GM12892 (cell line): ENCODE measurements at places on chromosomes 7 and 10.

- no peak for DNase-seq
Observed at GRCh38 chr10:83943049-83943448, 196.3 kb upstream of the GHITM start.

DNA sequence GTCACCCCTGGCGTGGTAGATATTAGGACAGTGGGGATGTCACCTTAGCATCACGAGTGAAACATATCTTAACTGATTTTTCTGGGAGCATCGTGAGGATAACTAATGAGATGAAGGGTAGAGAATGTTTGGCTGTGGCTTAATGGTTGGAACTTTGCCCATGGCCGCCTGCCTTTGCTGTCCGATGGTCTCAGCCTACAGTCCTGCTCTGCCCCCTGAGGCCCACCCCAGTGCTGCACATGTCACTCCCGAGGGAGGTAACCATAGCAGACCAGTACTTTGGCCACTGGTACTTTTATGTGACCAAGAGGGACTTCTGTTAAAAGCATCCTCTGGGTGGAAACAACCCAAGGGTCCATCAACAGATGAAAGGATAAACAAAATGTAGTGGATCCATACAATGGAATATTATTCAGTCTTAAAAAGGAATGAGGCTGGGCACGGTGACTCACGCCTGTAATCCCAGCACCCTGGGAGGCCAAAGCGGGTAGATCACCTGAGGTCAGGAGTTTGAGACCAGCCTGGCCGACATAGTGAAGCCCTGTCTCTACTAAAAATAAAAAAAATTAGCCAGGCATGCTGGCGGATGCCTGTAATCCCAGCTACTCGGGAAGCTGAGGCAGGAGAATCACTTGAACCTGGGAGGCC, 58.4 kb downstream of the TACR2 start:
- no peak for DNase-seq

DNA sequence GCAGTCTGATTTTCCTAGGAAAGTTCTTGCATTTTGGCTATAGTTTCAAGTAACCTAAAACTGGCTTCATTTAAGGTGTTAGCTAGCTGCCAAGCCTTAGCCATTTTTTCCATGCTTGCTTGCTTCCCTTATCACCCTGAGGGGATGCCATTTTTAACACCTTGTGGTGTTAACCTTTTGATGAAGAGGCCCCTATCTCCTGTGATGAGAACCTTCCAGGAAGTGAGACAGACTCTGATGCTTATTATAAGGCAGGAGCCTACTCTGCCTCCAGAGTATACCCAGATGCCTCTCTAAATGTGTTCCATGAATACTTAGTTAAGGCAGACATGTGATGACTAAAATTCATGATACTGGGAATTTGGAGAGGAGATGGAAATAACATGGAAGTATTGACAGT, 4.9 kb upstream of the VWA2 start:
- no peak for DNase-seq

- DNase-seq, result no peak
Observed at GRCh38 chr10:7475046-7475911, 64.4 kb upstream of the SFMBT2 start.

GRCh38 chr10:5534880-5535856, 10.4 kb downstream of the CALML3 start:
- DNase-seq, result no peak

- DNase-seq, result no peak
Observed at GRCh38 chr7:68439897-68440296, 1158.4 kb upstream of the AUTS2 start.

- no peak for DNase-seq
Observed at GRCh38 chr7:17485368-17485767, 186.9 kb downstream of the AHR start.

- DNase-seq, result no peak
Observed at GRCh38 chr7:117143580-117143979, 179.3 kb downstream of the WNT2 start.

DNA sequence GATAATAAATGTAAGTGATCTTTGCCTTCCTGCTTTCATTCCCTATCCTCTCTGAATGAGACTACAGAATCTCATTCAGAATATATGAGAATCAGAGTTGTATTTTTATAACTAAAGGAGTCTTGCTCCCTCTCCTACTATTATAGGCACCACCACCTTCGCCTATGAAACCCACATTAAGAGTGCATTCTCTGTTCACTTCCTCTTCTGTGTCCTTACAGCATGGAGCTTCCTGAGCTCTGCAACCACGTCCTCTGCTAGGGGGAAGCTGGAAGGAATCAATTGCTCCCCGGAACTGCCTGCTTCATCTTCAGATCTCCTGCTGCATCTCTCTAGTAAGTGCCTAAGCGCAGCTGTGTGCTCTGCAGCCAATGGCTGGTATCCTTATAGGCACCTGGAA, 820.7 kb downstream of the GRID1 start:
- DNase-seq, result no peak

DNA sequence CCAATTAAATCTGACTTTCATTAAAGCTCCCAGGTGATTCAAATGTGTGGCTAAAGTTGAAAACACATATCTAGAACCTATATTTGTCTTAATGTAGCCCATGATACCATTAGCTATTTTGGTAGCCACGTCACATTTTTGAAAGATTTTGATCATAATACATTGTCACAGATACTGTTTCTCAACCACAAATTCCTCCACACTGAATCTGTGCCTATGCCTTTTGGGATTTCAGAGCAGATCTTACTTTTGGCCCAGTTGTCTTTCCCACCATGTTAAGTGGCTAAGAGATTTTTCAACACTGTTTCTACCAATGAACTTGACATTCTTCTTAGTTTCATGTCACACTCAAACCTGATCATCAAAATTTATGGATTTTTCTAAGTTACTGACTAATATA, 47.4 kb downstream of the CH25H start:
- DNase-seq, result no peak

GRCh38 chr10:32851301-32851700, 106.7 kb downstream of the ITGB1 start:
- no peak for DNase-seq

- no peak for DNase-seq
Observed at GRCh38 chr10:29346296-29347001, 57.6 kb downstream of the LYZL1 start.

DNA sequence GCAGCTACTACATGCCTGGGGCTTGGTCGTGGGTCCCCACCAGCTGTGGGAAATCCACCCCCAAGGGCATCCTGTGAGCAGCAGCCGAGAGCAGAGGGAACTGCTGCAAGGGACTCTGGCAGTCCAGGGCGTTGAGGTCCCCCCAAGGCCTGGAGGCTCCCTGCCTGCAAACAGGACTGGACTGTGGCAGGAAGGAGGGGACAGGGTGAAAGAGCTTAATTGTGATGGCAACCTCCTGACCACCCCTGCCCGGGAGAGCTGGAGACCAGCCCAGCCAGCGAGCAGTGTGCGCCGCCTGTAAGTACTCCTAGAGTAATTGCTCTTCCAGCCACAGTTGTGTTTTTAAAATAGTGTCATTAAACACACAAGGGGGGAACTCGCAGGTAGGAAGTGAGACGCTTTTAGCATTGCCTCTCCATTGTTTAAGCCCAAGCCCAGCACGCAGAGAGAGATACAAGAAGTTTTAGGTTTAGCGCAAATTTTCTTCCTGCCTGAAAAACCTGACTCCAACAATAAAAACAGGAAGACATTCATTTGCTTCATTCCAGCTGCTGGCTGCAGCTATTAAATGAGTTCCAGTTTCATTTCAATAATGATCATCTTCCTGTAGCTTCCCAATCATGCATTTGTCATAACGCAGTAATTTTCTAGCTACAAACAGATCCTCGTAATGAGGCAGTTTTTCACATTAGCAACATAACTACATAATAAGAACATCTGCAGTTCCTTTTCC, 111.1 kb downstream of the EBF3 start:
- no peak for DNase-seq

DNA sequence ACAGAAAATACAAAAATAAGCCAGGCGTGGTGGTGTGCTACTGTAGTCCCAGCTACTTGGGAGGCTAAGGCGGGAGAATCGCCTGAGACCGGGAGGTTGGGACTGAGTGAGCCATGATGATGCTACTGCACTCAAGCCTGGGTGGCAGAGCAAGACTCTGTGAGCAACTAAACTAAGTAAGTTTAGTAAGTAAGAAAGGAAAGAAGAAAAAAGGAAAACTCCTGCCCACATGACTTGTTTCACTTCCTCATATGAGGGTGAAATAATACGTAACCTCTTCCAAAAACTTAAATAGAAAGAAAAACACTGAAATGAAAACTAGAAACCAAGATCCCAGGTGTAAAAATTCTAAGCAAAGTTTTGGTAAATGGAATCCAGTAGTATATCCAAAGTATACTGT, 79.6 kb downstream of the LARP4B start:
- no peak for DNase-seq

- DNase-seq, result no peak
Observed at GRCh38 chr10:132606031-132606491, 68.5 kb downstream of the INPP5A start.

- DNase-seq, result no peak
Observed at GRCh38 chr10:47041396-47042198, 130.4 kb downstream of the PTPN20 start.

DNA sequence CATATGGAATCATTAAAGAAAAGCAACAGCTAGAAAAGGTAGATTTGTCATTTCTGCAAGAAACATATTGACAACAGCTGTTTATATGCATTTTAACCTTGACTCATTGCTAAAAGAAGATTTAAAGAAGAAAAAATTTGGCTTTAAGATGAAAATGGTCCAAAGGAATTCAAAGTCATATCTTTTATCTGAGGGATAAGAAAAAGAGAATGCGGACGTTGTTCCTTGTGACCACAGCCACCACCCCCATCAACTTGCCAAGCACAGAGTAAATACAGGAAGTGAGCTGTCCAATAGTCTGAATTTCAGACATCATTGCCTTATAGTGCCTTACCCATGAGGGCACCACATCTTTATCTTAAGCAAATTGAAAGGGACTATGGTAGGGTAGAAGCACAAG, 7.3 kb upstream of the CRPPA start:
- DNase-seq, result no peak

DNA sequence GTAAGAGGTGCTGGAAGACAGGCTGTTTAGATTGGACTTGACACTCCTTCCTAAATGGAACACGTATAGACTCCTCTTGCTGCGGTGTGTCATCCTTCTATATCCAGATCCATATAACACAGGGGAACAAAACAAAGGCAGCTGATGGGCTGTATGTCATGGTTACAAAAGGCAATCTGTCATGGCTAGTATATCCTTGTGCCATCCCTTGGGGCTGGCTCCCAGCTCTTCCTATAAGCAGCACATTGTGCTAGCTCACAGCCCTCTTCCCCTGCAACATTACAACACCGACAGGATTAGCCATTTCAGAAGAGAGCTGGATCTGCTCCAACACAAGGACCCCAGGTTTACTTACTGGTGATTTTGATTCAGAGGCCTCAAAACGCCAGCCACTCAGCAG, 15.3 kb downstream of the LIPK start:
- DNase-seq, result no peak

- no peak for DNase-seq
Observed at GRCh38 chr7:88329532-88330463, 23.1 kb upstream of the STEAP4 start.

DNA sequence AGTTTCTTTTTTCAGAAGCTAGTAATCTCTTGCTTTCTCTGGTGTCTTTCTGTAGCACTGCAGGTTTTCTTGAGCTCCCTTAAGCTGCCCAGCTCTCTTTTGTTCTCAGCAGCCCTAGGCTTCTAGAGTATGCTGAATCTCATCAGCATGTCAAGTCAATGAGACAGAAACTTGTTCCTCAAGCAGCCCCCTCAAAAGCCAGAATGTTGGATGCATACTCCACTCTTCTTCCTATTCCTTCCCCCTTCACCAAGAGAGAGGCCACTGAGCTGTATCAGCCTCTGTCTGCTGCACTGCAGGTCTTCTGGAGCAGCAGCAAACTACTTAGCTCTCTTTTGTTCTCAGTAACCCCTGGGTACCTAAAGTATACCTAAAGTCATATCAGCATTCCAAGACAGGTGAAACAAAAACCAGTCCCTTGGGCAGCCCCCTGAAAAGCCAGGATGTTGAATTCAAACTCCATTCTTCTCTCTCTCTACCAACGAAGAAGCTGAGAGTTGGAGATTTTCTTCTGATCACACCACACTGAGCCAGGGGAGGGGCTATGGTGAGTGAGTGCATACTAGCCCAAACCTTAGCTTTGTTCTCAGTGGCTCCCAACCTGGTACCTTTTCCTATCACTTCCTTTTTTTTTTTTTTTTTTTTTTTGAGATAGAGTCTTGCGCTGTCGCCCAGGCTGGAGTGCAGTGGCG, 73.3 kb upstream of the WAC start:
- DNase-seq, result no peak

- DNase-seq, result no peak
Observed at GRCh38 chr7:140080919-140081318, 18.2 kb upstream of the PARP12 start.

DNA sequence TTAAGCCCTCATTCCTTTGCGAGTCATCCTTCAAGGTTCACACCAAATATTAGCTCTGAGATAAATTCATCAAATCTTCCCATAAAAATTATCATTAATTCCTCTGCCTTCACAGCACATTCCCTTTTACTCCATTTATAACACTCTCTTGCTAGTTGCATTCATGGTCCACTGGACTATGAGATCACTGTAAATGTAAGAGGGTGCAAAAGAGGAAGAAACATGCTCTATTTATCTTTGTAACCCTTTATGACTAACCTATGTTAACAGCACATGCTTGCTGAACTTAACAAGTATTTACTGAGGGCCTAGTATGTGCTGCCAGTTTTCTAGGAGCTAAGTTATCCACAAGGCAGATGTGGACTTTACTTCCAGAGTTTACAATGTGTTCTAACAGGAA, 86.7 kb upstream of the TMEM168 start:
- no peak for DNase-seq

DNA sequence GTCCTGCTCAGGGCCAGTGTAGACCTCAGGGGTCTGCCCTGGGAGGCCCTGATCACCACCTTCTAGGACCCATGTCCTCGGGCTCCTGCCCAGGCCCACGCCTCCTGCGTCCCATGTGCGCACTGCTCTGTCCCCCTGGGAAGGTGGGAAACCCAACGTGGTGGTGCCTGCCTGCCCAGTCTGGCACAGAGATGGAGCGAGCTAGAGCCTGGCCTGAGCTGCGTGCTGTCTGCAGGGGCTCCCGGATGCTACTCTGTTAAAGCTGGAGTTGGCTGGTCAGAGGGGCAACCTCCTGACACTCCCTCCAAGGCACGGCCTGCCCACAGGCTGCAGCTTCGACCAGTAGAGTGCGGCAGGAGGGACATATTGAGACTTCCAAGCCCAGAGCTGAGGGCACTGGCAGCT, 171.7 kb downstream of the DNAJB6 start:
- DNase-seq, result no peak

DNA sequence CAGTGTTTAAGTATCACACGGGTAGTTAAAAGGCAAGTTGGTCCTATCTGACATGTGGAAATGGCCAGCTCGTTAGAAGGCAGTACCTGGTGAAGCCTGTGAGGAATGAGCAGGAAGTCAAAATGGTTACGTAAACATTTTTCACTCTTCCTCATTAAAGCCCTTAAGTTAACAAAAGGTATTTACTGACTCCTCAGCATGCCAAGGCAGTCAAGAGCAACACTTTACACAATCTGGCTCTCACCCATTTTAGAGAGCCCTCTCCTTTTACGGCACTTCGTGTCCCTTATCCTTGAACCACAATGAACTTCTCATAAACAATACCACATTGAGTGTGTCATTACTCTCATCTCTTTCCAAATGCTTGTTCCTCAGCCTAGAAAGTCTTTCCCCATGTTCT, 11.0 kb upstream of the RSBN1L start:
- DNase-seq, result no peak
